ENCODE measurements at places on chromosomes 3 and 15.

- no peak for DNase-seq
Measured at GRCh38 chr3:172106989-172107388, 67.6 kb downstream of the FNDC3B start.

GRCh38 chr3:138210528-138210927 is 23.4 kb downstream of the ARMC8 start:
- DNase-seq: no peak

- peak; percentile 9 for DNase-seq
Measured at GRCh38 chr3:109081746-109082510, 36.0 kb downstream of the MORC1 start.

DNA sequence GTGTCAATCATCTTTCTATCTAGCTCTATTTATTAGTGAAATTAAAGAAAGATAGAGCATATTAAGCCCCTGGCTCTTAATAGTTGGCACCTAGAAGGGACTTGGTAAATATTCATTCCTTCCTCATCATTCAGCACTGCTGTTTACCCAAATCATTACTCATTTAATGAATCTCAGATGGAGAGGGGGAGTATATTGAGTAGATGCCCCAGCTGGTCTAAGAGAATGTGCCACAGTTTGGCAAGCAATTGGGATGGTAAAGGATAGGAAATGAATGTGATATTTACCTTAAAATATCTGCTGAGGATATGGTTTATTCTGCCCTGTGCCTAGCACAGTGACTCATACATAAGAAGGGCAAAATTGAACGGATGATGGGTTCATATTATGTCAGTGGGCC is 6.0 kb downstream of the IL1RAP start:
- DNase-seq: no peak

DNA sequence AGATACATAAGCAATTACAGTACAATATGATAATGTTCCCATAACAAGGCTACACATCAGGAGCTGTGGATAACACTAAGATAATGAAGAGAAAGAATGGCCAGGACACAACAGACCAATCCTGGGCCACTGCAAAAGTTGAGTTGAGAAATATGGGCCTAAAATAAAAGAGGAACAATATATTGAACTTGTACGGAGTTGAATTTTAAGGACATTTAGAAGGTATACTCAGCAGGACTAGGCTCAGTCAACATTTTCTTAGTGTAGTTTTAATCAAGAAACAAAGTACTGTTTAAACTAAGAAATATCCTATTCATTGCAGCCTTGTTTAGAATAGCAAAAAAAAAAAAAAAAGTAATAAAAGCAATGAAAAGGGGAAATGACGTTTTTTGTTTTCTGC is 24.3 kb downstream of the HERC1 start:
- no peak for DNase-seq

DNA sequence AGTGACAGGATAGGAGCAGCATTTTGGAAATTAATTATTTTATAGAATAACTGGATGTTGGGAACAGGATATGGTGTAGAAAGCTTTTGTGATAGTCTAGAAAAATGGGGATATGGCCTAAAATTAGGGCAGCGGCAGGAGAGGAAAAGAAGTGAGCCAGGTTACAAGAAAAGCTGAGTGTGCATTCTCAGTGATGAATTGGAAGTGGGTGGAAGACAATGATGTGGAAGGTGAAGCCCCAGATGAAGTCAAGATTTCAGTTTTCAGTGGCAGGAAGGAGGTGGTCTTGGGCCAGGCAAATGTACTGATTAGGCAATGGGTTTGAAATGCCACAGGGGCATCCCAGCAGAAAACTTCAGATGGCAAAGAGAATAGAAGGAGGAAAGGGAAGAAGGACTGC is 33.6 kb downstream of the ACP3 start:
- no peak for DNase-seq

DNA sequence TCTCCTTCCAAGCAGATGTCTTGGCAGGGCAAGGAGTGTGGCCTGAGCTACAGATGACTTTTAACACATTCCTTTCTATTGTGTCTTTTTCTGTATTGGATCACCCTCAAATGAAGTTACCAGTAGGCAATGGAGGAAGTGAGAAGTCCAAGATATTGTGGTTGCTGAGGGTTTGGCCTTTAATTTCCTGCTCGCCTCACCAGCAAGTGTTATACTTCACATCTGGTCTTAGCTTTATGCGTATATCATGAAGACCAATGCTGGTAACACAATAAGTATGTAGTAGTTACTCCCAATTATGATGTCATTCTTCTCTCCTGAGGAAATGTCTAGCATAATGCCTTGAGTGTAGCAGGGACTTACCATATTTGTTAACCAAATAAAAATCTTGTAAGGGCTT is 179.9 kb downstream of the ZIC1 start:
- DNase-seq: no peak

GRCh38 chr3:105827959-105828358 is 40.9 kb downstream of the CBLB start:
- no peak for DNase-seq

GRCh38 chr3:10983219-10983916 is 9.2 kb upstream of the SLC6A1 start:
- DNase-seq: peak; percentile 59

DNA sequence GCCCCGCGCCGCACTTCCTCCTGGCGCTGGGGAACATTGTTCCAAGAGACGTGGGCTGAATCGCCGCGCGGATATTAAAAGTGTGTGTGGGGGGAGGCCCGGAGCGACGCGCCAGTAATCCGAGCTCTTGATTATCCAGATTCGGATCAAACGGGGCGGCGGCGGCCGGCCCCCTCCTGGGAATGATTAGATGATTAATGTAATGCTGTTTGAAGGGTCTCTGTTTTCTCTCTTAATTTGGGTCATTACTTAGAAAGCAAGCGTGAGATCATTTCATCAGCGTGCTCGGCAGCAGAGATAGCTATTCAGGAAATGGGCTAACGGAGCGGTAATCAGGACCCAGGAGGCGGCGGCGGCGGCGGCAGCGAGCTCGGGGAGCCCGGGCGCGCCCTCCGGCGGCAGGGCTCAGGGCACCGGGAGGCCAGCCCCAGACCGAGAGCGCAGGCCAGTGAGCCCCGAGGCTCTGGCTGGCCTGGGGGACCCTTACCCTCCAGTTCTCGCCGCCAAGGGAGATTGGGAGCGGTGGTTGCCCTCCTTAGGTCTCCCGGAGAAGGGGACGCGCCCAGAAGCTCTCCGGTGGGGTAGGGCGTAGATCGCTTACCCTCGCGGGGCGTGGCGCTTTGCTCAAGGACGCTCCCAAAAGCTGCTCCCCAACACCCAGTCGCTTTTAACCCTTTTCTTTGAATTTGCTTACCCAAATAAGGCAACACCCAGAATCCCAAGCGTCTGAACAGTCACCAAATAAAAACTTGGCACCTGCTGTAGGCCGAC is 4.5 kb downstream of the FEZF2 start:
- no peak for DNase-seq

DNA sequence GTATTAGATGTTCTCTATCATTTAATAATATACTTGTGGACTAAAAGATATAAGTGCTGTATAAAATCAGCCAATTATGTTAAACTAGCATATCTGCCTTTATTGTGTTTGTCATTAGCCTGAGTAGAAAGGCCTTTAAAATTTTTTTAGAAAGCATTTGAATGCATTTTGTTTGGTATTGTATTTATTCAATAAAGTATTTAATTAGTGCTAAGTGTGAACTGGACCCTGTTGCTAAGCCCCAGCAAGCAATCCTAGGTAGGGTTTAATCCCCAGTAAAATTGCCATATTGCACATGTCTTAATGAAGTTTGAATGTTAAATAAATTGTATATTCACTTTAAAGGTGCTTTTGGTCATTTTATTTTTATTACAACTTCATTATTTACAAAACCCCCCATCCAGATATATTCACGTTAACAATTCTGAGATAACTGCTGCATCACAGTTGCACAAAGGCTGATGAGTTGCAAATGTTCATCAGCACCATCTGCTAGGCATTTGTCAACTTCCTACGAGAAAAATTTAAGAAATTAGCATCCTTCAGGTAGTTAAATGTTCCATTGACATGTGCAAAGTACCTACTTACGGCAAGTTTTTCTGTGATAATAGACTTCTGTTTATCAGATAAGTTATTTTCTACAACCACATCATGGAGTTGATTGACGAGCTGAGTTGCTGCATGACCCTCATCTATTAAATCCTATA is 6.3 kb downstream of the EIF4A2 start:
- DNase-seq: no peak
